DMS79 (cell line): ENCODE measurements at places on chromosomes 12 and 14.

GRCh38 chr12:53213348-53213747, 6.3 kb upstream of the ITGB7 start:
- DNase-seq, result no peak

DNA sequence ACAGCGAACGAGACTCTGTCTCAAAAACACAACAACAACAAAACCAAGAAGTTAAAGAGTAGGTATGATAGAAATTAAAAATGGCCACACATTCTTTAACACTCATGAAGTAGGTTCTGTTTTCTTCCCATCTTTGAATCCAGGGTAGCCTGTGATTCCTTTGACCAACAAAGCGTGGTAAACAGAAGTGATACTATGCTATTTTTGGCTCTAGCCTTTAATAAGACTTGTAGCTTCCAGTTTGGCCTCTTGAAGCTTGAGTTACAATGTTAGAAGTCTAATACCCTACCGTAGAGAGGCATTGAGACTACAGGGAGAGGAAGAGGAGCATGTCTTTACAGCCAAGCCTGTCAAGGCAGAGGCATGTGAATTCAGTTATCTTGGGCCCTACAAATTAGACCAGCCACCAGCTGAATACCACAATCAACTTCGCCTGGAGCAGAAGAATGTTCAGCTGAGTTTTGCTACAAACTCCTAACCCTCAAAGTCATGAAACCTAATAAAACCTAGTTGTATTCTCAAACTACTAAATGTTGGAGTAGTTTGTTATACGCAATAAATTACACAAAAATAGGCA, 4.9 kb upstream of the NEMF start:
- no peak for DNase-seq

- no peak for DNase-seq
These were observed 291.0 kb downstream of the SNAPC1 start for GRCh38 chr14:62053188-62053587.

DNA sequence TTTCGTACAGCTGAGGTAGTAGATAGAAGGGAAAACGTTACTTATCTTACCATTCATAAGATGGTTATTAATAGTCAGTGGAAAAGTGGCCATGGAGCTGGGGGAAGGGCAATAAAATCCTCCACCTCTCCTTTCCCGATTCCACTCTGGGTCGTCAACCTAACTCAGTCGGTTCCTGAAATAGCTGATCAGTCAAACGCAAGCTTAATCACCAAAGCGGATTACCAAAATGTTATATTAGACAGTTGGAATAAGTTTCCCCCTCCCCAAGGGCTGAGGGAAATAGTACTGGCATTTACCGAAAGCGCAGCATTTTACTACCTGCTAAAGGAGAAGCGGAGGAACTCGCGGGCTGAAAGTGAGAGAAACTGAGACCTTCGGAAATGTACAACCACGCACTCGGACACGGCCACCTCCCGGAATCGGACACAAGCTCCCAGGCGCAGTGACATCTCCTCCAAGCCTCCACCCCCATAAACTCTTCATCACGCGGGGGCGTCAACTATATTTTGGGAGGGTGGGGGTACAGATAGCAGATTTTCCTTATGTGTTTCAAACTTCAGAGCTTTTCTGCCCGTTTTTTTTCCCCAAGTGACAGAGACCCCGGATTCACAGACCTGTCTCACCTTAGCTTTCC, 1.2 kb downstream of the PPM1H start:
- no peak for DNase-seq

DNA sequence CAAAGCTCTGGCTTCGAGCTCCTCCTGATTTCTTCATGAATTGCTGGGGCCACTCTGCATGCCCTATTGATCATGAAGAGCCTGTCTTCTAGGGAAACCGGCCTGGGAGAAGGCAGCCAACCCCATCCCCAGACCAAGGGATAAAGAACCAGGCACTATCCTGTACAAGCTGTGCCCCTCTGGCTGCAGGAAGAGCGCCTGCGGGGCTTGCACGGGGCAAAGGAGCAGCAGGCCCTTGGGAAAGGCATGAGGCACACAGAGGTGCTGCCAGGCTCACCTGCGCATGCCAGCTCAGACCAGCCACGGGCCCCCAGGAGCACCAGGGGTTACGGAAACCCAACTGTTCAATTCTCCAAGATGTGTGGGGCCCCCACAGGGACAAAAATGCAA, 2.1 kb downstream of the ITPK1 start:
- DNase-seq, result no peak

DNA sequence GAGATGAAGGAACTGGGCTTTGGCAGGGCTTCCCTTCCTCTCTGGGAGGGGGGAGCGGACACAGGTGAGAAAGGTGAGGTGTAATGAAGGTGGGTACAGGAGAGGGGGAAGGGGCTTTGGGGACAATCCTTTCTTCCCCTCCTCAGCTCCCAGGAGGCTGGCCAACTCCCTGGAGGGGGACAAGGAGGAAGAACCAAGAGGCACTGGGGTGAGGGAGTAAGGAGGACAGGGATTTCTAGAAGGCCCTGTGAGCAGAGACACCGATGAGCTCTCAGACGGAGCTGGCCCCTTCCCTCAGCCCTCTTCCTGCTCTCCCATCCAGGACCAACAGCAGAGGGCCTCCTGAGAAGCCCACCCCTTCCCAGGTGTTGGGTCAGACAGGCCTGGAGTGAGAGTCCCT, 53.4 kb downstream of the PLEKHG3 start:
- DNase-seq, result no peak

DNA sequence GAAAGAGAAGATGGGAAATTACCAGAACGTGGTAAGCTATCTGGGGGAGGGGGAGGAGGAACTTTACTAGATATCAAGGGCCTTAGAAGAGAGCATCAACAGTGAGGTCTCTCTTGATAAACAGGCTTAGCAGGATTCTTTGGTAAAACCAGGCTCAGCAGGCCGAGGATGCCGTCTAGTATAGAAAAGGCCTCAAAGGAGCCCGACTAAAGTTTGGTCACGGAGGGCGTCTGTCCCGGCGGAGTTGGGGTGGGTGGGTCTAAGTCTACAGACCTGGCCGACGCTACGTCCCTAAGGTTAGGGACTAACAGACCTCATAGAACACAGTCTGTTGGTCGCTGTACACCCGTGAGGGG, 538 bp upstream of the TIGAR start:
- DNase-seq, result no peak

GRCh38 chr12:124917841-124918621, 3.6 kb upstream of the UBC start:
- DNase-seq, result no peak

DNA sequence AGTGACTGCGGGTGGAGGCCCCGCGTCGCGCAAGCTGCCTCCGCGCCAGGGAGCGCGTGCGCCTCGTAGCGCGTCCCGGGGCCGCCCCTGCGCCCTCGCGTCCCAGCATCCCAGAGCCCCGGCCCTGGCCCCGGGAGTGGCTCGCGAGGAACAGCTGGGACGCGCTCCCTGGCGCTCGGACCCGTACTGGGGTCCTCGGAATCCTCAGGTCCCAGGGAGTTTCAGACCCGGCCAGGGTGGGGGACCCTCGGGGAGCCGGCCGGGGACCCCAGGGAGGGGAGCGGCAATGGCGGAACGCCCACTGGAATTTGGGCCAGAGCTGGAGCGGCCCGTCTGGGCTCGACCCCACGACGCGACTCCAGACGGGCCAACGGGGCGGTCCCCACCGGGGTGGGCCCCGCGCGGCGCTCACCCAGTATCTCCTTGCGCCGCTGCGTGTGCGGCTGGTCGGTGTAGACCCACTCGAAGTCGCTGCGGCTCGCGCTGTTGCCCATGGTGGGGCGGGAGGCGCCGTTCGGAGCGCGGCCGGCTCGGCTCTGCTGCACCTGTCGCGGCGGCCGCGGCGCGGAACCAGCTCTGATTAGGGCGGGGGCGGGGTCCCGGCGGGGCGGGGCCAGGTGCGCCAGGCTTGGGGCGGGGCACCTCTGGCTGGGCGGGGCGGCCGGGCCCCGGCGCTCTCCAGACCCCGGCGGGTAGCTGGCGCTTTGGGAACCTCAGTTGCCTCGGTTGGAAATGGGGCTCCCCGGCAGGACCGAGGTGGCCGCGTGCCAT, at the start of gene DEGS2:
DEGS2 (minus strand) TSS at position 552 of the 771 bp plus-strand sequence; CDS start at position 494, 58 bp downstream.
- peak; percentile 77 for DNase-seq
